ENCODE measurements at places on chromosomes 3 and 15.

- no peak for DNase-seq
Observed at GRCh38 chr3:117820658-117821299, 1111.2 kb downstream of the TUSC7 start.

GRCh38 chr3:71469138-71469435 is 114.4 kb downstream of the FOXP1 start:
- no peak for DNase-seq

- no peak for DNase-seq
Observed at GRCh38 chr3:42175386-42176240, 84.5 kb downstream of the TRAK1 start.

DNA sequence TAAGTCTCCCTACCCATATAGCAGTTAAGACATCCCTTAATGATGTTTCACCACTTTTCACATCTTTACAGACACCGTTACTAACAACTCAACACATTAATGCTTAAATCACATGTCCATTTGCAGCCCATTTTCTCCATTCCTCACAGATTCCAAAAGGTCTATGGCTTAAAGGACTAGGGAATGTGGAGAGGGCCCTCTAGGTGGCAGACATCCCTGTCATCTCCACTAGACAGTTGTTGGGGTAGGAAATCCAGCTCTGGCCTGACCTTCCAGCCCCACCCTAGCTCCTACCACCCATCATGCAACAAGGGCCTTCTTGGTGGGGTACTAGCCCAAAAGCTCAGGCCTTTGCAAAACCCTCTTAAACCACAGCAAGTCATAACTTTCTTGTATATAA is 25.2 kb downstream of the CPEB1 start:
- DNase-seq = no peak

DNA sequence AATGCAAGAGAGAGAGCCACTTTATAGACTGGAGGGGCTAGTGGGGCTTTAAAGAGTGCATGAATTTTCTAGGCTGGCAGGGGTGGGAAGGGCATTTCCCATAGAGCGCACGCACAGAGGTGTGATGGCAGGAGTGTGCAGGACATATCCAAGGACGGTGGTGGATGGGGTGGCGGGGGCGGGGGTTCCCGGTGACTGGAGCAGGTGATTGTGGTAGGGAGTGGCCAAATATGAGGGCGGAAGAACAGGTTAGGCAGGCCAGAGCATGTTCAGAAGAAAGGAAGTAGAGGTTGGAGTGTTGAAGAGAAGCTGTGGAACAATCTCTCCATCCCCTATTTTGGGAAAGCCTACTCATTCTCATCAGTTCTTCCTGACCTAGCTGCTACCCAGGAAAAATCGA is 18.1 kb downstream of the FAM81A start:
- no peak for DNase-seq

- no peak for DNase-seq
Observed at GRCh38 chr3:26375843-26376530, 246.6 kb upstream of the LRRC3B start.

GRCh38 chr15:89783861-89784685 is 7.9 kb downstream of the MESP2 start:
- no peak for DNase-seq

GRCh38 chr15:67224889-67225288 is 29.6 kb downstream of the AAGAB start:
- no peak for DNase-seq

- no peak for DNase-seq
Observed at GRCh38 chr3:66483006-66483405, 17.8 kb downstream of the LRIG1 start.

DNA sequence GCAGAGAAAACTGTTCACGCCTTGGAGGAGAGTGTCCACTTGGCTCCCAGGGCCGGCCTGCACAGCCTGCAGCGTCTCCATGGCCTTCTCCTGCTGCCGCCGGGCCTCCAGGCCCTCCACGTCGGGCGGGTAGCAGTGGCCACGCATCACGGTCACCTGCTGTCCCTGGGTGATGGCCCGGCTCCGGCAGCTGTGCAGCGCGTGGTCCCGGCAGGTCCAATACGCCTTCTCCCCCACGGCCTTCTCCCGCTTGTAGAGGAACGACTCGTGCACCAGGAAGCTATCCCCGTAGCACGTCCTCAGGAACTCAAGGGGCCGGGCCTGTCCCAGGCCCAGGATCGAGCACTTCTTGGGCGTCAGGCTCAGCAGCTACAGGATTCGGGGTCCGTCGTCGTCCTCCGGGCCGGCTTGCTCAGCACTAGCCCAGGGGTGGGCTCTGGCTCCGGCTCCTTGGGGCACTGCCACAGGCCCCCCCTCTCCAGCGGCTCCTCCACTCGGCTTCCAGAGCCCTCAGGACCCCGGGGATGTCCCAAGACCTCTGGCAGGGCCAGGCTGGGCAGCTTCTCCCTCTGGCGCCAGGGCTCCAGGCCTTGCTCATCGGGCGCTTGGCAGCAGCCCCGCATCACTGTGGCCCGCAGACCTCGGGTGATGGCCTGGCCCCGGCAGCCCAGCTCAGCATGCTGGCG is 83.6 kb upstream of the FXR1 start:
- no peak for DNase-seq

GRCh38 chr3:154193000-154193615 is 71.9 kb downstream of the ARHGEF26 start:
- no peak for DNase-seq

- no peak for DNase-seq
Observed at GRCh38 chr3:57961828-57962447, 46.3 kb upstream of the FLNB start.

GRCh38 chr15:80264031-80264430 is 12.0 kb upstream of the CTXND1 start:
- no peak for DNase-seq

DNA sequence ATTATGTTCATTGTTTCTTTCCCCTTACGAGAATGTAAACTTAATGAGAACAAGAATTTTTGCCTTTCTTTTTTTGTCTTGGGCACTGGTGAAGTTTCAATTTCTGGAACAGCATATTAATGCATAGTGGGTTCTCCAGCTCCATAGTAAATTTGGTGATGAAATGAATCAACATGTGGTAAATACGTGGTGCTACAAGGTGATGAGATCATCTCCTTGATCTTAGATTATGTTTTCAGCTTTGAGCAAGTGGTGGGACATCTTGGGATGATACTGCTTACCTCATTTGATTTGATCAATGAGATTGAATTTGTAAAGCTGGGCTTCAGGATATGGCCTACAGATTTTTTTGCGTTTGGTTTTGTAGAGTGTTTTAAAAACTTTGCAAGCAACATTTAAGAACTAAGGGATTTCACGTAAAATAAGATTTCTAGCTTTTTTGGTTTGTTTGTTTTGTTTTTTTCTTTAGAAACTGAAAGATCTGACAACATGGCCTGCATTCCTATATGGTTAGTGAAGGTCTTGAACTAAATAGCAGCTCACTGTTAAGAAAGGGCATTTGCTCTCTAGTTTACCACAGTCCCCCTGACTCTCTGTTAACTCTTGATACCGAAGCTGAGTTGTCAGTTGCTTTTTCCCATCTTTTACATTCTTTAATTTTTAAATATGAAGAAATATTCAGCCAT is 45.6 kb downstream of the FNDC3B start:
- no peak for DNase-seq

GRCh38 chr3:30904996-30905395 is 10.5 kb upstream of the GADL1 start:
- no peak for DNase-seq

GRCh38 chr3:132822266-132822665 is 100.1 kb upstream of the NPHP3 start:
- DNase-seq = no peak

DNA sequence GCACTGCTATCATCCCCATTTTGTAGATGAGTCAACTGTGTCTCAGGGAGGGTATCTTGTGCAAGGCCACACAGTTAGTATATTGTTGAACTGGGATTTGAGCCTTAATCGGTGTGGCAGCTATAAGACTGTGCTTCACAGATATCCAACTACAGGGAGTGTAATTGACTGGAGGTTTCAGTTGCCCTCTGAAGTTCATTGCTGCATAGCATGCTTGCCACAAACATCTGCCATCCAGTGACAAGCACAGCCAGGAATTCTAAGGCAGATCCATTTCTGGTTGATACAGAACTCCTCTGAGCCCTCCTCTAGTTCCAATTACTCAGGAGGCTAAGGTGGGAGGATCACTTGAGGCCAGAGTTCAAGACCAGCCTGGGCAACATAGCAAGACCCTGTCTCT is 16.4 kb downstream of the FSD2 start:
- no peak for DNase-seq

- DNase-seq = peak; percentile 55
Observed at GRCh38 chr3:178001670-178002101, 534.5 kb upstream of the KCNMB2 start.
